Gastrocnemius medialis (tissue), 4 donors: ENCODE measurements at places on chromosomes 11 and 22. TPM values are rescaled to one million over a fixed set of nuclear protein-coding genes. Genes with fewer than 3 reads are reported as not detected.

The OR8D4 gene
- not detected for total RNA-seq

The GLYATL1 gene
- total RNA-seq = not detected

DNA sequence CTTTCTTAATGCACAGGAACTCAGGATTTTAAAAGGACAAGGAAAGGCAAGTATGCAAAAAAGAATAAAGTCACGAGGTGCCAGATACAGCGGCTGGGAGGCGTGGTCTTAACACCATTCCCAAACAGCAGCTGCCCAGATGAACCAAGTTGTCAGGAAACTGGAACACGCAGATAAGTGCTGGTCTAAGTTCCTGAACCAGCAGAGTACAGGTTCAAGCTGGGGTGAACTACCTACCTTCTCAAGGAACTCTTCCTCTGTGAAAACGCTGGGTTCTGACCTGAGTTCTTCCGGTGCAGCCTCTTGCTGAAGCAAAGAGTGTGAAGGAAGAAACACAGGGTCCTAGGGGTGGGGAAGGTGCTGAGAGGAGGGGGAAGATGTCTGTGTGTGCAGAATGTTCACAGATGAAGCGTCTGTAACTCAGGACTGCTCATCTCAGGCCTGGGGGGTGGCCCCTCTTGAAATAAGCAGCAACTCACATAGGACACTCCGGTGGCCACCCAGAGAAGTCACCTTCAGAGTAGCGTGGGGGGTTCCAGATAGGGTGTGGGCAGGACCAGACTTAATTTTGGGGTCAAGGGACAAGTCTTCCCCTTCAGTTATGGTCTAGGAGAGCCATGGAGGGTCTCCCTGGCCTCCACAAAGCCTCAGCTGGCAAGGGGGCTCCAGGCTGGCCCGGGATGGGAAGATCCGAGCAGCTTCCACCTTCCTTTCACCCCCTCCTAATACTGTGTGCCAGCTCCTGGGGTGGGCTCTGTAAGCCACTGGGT is 3.2 kb downstream of the TPST2 start:
- H3K27ac ChIP-seq = peak overlapping the region; percentile 51
- H3K36me3 ChIP-seq = peaks cover 11% of the 10 kb centered on the region
- no peak overlapping the region for H3K4me3 ChIP-seq

DNA sequence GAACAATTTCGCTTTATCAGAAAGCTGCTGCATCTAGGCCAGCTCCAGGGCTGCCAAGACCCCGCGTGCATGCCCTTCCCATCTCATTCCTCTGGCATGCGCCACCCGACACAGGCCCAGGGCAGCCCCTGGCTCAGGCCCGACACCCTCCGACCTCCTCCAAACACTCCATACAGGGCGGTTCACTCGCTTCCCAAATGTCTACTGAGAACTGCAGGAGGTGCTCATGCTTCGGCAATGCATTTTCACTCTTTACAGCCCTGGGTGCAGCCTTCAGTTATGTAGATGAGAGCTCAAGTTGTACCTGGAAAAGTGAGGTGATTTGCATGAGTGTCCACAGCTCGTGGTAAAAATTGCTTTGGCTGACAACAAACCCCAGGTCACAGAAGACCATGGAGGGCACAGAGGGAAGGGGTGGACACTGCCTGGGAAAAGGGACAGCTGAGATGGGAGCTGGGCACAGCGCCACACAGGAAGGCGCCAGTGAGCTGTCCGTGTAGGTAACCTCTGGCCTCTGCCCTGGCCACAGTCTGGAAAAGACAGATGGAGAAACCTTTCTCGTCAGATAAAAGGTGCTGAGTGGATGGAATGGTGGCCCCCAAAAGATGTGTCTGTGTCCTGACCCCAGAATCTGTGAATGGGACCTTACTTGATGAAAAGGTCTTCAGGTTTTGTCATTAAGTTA is 1351.9 kb downstream of the BRD1 start:
- DNase-seq = no peak
- H3K4me1 ChIP-seq = no peaks in the 10 kb centered on the region
- no peak overlapping the region for H3K27ac ChIP-seq
- H3K36me3 ChIP-seq = no peaks in the 10 kb centered on the region
- H3K4me3 ChIP-seq = no peak overlapping the region
- no peaks in the 10 kb centered on the region for H3K27me3 ChIP-seq

DNA sequence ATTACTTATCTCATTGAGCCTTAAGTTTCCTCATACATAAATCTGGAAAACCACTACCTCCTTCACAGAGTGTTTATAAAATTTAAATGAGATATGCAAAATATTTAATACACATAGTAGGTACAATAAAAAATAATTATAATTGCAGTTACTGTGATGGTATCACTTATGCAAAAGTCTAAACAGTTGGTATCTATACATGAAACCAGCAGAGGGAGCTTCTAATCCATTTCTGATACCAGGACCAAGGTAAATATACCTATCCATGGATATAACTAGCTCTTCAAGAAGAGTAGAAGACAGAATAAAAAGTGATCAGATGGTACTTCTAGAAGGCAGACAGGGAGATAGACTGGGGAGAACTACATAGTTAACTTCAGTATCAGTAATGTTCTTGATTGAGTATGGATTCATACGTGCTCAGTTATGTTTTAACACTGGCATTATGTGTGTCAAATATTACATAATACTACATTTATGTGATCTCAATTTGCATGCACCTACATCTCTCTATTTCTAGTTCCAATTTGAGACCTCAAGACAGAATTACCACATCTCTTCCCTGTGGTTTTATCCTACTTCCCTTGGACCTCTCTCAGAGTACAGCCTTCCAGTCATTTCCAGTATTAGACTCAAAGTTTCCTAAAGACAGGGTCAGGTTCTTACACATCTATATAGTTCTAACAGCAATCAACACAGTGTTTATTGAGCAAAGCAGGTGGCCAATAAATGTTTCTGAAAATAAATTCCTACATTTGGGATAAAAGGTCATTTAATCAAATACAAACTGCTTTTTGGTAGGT is 13.7 kb upstream of the TSG101 start:
- H3K27ac ChIP-seq = no peak overlapping the region
- no peaks in the 10 kb centered on the region for H3K4me1 ChIP-seq
- no peak for DNase-seq
- H3K4me3 ChIP-seq = no peak overlapping the region
- H3K27me3 ChIP-seq = no peaks in the 10 kb centered on the region
